Uterine smooth muscle cell (primary cell): ENCODE measurements at places on chromosomes 2 and 18. TPM values are rescaled to one million over a fixed set of nuclear protein-coding genes. Genes with fewer than 3 reads are reported as not detected.

The CAPN13 gene
- not detected in 2 replicates for total RNA-seq

The MREG gene
- total RNA-seq = 3.2 and 6.0 TPM in 2 replicates

The MATN3 gene
- total RNA-seq = 2.8 and 2.9 TPM in 2 replicates

The ZNF385B gene
- not detected in 2 replicates for total RNA-seq

The ZNF521 gene
- total RNA-seq = 33.6 and 36.4 TPM in 2 replicates

The GPR35 gene
- 0.55 and 0.87 TPM in 2 replicates for total RNA-seq
